ENCODE measurements at places on chromosomes 16 and 17.

DNA sequence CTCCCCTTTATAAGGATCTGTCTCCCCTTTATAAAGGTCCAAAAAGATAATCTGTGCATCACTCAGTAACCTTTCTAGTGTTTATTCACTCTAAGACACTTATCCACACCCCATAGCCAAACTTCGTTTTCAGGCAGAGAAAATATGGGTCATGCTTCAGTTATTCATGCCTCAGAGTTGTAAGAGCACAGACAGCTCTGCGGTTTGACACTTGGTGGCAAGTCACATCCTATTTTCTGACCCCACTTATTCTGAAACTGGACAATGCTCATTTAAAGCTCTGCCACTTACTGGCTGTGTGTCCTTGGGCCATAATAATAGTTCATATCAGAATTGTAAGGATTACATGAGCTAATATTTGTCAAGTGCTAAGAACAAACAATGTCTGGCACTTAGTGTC lies 2.0 kb upstream of the KRTAP2-1 start:
- DNase-seq, result peak; percentile 70

- DNase-seq, result no peak
Measured at GRCh38 chr17:81240761-81241160, 1.6 kb downstream of the NDUFAF8 start.

DNA sequence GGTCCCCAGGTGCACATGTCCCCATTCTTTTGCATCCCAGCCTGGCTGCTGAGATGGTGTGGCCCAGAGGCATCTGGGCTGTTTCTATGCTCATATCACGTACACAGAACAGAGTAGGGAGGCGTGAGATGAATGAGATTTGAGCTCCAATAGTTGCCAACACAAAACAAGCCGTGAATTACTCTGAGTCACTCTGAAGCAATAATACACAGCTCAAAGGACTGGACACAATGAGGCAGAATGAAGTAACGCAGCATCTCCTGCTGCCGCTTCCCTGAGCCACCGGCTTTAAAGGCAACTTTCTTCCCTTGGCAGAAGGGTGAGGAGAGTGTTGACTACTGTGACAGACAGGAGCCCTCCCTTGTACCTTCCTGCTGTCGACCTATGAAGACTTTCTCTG lies 33.9 kb upstream of the CLEC18B start:
- no peak for DNase-seq

GRCh38 chr16:22001591-22001990 lies 675 bp upstream of the PDZD9 start:
- peak; percentile 39 for DNase-seq

GRCh38 chr17:62825182-62825581 lies 17.1 kb upstream of the MARCHF10 start:
- DNase-seq, result no peak
